ENCODE measurements at places on chromosomes 12 and 14. TPM values are rescaled to one million over a fixed set of nuclear protein-coding genes. Genes with fewer than 3 reads are reported as not detected.
A peak's percentile ranks its signal among the peaks of the same experiment; 100 is the strongest.

GRCh38 chr14:89017417-89017816, 193.0 kb downstream of the TTC8 start:
- no peak for DNase-seq
- no peak overlapping the region for H3K27ac ChIP-seq
- no peaks in the 10 kb centered on the region for H3K4me1 ChIP-seq
- H3K4me3 ChIP-seq = no peak overlapping the region
- no peaks in the 10 kb centered on the region for H3K27me3 ChIP-seq
- no peaks in the 10 kb centered on the region for H3K36me3 ChIP-seq

CATSPERB gene
- 3.0 TPM for total RNA-seq

CMKLR1 gene
- total RNA-seq = 29.1 TPM

DNA sequence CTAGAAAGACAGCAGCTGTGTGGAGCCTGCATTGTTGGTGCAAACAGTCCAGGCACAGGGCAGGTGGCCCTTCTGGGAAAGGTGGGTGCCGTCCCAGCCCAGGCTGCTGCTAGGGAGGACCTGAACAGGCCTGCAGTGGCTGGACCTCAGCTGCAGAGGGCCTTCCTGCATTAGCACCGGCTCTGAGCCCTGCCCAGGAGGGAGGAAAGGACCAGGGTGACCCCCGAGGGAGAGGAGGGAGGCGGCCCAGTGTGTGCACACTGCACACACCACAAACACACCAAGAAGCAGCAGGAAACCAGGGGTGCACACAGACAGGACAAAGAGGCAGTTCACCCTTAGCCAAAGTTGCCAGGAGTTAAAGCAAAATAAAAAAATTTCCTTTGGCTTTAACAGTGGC, 8.0 kb upstream of the PGAM5 start:
- H3K4me3 ChIP-seq = no peak overlapping the region
- H3K36me3 ChIP-seq = no peaks in the 10 kb centered on the region
- no peaks in the 10 kb centered on the region for H3K4me1 ChIP-seq
- H3K27me3 ChIP-seq = no peaks in the 10 kb centered on the region

MANSC1 gene
- total RNA-seq = 26.4 TPM

GRCh38 chr12:92140896-92141536, 4.6 kb downstream of the BTG1 start:
- DNase-seq = no peak
- peaks cover 35% of the 10 kb centered on the region for H3K36me3 ChIP-seq
- peak overlapping the region; percentile 73 for H3K4me3 ChIP-seq

GRCh38 chr14:76002383-76002782, 16.8 kb downstream of the IFT43 start:
- H3K4me1 ChIP-seq = no peaks in the 10 kb centered on the region
- no peak overlapping the region for H3K27ac ChIP-seq
- peaks cover 48% of the 10 kb centered on the region for H3K36me3 ChIP-seq
- H3K27me3 ChIP-seq = no peaks in the 10 kb centered on the region

GRCh38 chr12:38689195-38689594, 216.2 kb downstream of the CPNE8 start:
- H3K27me3 ChIP-seq = no peaks in the 10 kb centered on the region
- no peaks in the 10 kb centered on the region for H3K4me1 ChIP-seq
- no peak for DNase-seq

GRCh38 chr12:113740699-113741098, 225.4 kb downstream of the RBM19 start:
- no peak for DNase-seq
- H3K4me3 ChIP-seq = no peak overlapping the region
- H3K27me3 ChIP-seq = no peaks in the 10 kb centered on the region
- no peak overlapping the region for H3K27ac ChIP-seq

GRCh38 chr12:40171501-40171900, 53.3 kb upstream of the LRRK2 start:
- no peak overlapping the region for H3K4me3 ChIP-seq
- no peak for DNase-seq
- H3K27ac ChIP-seq = no peak overlapping the region
- no peaks in the 10 kb centered on the region for H3K27me3 ChIP-seq
- no peaks in the 10 kb centered on the region for H3K4me1 ChIP-seq

DNA sequence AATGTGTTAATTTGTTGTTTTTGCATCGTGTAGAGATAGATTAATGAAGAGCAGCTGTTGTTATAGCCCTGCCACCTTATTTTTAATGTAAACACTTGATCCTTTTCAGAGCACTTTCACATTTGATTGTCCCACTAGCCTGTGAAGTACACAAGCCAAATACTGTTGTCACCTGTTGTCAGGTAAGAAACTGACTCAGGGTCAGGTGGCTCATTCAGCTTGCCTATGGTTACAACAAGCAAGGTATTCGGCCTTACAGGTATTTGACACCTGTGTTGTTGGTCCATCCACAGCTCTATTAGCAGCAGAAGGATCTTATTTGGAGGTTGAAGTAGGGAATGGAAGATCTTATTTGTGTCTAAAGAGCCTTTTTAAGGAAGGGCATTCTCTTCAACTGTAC, 108.9 kb downstream of the GPR135 start:
- DNase-seq = no peak
- peaks cover 40% of the 10 kb centered on the region for H3K4me1 ChIP-seq
- H3K27me3 ChIP-seq = no peaks in the 10 kb centered on the region
- peaks cover 46% of the 10 kb centered on the region for H3K36me3 ChIP-seq

ADAMTS20 gene
- total RNA-seq = not detected

RALGAPA1 gene
- 58.9 TPM for total RNA-seq

GRCh38 chr12:71787580-71787979, 32.9 kb downstream of the RAB21 start:
- peaks cover 64% of the 10 kb centered on the region for H3K36me3 ChIP-seq
- H3K4me3 ChIP-seq = no peak overlapping the region
- H3K27me3 ChIP-seq = no peaks in the 10 kb centered on the region
- peak overlapping the region; percentile 27 for H3K27ac ChIP-seq
- peaks cover 4% of the 10 kb centered on the region for H3K4me1 ChIP-seq

OR2AP1 gene
- not detected for total RNA-seq

DNA sequence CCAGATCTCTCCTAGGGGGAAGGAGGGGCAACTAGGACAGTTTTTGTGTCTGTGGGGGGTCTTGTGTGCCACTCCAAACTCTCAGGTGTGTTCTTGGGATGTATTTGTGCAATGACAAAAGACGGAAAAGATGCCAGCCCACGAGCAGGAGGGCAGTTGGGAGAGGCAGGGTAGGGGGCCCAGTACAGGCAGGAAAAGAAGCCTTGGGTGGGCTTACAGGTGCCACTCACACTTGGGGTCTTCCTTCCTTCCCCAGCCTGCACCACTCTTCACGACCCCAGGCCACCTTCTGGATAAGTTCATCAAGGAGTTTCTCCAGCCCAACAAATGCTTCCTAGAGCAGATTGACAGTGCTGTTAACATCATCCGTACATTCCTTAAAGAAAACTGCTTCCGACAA, 24.4 kb downstream of the OAS2 start:
- H3K36me3 ChIP-seq = peaks cover 51% of the 10 kb centered on the region
- no peak for DNase-seq
- no peaks in the 10 kb centered on the region for H3K27me3 ChIP-seq
- no peak overlapping the region for H3K27ac ChIP-seq
- no peaks in the 10 kb centered on the region for H3K4me1 ChIP-seq

- H3K4me1 ChIP-seq = peaks cover 5% of the 10 kb centered on the region
- H3K4me3 ChIP-seq = no peak overlapping the region
- no peaks in the 10 kb centered on the region for H3K36me3 ChIP-seq
- DNase-seq = no peak
- H3K27ac ChIP-seq = no peak overlapping the region
- H3K27me3 ChIP-seq = no peaks in the 10 kb centered on the region
Observed at GRCh38 chr12:122187466-122187865, 4.5 kb downstream of the LRRC43 start.

- H3K27ac ChIP-seq = no peak overlapping the region
- H3K4me3 ChIP-seq = no peak overlapping the region
- no peaks in the 10 kb centered on the region for H3K36me3 ChIP-seq
- DNase-seq = no peak
- H3K4me1 ChIP-seq = no peaks in the 10 kb centered on the region
Observed at GRCh38 chr12:111249018-111249370, 119.9 kb downstream of the PHETA1 start.

GPX2 gene
- total RNA-seq = 0.69 TPM

GRCh38 chr14:58638231-58639197, 752 bp downstream of the DACT1 start:
- peak; percentile 70 for DNase-seq
- H3K36me3 ChIP-seq = peaks cover 7% of the 10 kb centered on the region
- H3K4me3 ChIP-seq = peak overlapping the region; percentile 67
- peaks cover 16% of the 10 kb centered on the region for H3K4me1 ChIP-seq

SCNN1A gene
- total RNA-seq = 199 TPM

DNA sequence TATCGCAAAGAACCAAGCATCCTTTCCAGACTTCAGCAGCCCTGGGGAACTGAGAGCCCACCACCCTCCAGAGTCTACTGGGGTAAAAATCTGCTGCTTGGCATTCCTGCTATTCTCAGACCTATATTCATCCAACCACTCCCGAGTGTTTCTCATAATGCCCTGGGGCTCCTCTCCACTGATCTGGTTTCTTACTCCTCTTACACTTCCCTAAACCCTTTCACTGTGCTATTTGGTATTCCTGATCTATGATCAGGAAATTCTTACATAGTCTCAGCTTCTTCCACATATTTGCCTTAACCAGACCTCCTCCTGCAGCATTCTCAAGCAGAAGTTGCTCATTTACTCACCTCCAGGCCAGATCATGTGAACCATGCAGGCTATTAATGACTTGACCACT, 82.4 kb downstream of the SYT10 start:
- no peaks in the 10 kb centered on the region for H3K27me3 ChIP-seq
- no peak overlapping the region for H3K27ac ChIP-seq
- DNase-seq = no peak
- no peak overlapping the region for H3K4me3 ChIP-seq
- H3K4me1 ChIP-seq = no peaks in the 10 kb centered on the region
- no peaks in the 10 kb centered on the region for H3K36me3 ChIP-seq

GRCh38 chr12:581746-582145, 81.5 kb downstream of the NINJ2 start:
- no peak for DNase-seq
- no peaks in the 10 kb centered on the region for H3K27me3 ChIP-seq
- H3K4me1 ChIP-seq = peaks cover 4% of the 10 kb centered on the region
- no peak overlapping the region for H3K4me3 ChIP-seq
- no peak overlapping the region for H3K27ac ChIP-seq
- no peaks in the 10 kb centered on the region for H3K36me3 ChIP-seq

MGAT4C gene
- total RNA-seq = 0.67 TPM

DNA sequence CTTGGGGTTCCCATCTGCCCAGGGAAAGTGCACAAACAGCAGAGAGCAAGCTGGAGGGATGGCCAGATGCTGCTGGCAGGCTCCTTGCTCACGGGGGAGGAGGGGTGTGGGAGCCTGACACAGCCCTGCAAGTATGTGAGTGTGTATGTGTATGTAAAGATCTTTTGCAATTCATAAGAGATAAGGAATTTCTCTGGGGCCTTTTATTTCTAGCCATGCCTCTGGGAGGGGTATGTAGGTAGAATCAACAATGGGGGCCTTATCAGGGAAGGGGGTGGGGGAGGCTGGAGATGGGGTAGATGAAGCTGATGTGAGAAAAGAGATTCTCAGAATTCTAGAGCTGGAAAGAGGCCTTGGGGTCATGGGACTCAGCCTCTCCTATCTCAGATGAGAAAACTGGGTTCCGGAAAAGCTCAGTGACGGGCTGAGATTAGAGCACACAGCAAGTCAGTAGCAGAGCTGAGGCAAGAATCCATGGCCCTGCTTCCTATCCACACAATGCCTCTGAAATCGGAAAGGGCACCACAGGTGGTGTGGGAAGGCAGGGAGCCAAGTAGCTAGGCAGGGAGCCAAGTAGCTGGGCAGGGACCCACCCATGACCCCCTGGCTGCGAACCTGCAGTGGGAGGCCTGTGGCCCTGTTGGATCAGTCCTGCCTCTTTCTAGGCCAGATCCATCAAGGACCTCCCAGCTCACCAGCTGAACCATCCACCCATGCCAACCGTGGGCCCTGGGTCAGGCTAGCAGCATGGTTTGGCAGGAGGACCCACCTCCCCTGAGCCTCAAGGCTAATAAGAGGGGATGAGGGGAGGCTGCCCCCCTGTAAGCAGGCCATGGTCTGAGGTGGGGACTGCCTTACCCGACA, 54.7 kb downstream of the PLEKHG3 start:
- H3K4me3 ChIP-seq = no peak overlapping the region
- DNase-seq = no peak
- H3K27me3 ChIP-seq = no peaks in the 10 kb centered on the region
- H3K27ac ChIP-seq = peak overlapping the region; percentile 42

DNA sequence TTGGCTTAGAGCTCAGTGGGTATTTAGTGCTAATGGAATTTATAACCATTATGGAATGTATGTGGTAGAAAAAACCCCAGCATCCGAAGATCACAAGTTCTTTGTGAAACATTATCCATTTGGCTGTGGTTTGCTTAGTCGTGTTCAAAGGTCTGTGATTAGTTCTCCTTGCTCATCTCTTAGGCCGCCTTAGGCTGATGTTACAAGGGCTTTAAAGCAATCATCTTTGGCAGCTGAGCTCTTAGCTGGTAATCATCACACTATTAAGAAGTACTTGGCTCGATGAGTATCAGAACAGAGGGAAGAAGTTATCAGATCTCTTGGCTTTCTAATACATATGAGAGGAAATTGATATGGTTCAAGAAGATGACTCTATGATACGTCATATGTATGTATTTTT, 124.1 kb upstream of the E2F7 start:
- no peak overlapping the region for H3K4me3 ChIP-seq
- no peaks in the 10 kb centered on the region for H3K4me1 ChIP-seq
- no peak for DNase-seq
- no peaks in the 10 kb centered on the region for H3K36me3 ChIP-seq
- H3K27ac ChIP-seq = no peak overlapping the region

DNA sequence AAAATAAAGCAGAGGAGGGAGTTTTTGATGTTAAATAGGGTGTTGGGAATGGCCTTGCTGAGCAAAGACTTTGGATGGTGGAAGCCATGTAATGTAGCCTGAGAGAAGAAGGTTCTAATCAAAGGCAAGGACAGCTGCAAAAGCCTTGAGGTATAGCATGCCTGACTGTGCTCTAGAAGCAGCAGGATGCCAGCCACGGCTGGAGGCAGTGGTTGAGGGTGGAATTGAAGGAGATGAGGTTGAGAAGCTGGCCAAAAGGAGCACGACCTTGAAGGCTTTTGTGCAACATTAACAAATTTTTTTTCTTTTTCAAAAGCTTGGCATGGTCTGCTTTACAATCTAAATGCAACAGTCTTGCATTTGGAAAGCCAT, 42.3 kb upstream of the CSRP2 start:
- no peak for DNase-seq
- H3K4me3 ChIP-seq = no peak overlapping the region
- H3K27me3 ChIP-seq = no peaks in the 10 kb centered on the region

- H3K36me3 ChIP-seq = peaks cover 9% of the 10 kb centered on the region
- H3K27me3 ChIP-seq = no peaks in the 10 kb centered on the region
- H3K4me3 ChIP-seq = no peak overlapping the region
Observed at GRCh38 chr12:54390176-54390667, 5.7 kb upstream of the ZNF385A start.

TMTC3 gene
- total RNA-seq = 23.5 TPM

DNA sequence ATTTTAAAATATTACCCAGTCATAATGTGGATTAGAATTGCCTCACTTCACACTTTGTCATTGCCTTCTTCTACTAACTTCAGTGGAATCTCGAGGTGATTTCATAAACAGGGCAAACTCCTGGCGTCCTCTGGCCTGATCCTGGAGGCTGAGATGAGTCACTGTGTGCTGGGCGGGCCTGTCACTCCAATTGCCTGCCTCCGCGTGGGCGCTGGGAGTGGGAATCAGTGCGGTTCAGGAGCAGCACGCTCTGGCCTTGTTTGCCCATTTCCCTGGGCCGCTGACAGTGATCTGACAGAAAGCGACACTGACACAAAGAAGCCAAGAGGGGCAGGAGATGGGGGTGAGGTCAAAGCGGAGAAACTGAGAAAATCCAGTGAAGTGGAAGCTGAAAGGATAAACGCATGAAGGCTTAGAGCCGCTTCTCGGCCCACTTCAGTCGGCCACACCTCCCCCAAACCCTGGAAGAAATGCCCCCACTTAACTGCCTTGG, 29.7 kb downstream of the LGR5 start:
- H3K4me3 ChIP-seq = no peak overlapping the region
- no peaks in the 10 kb centered on the region for H3K36me3 ChIP-seq
- DNase-seq = no peak

All from upper lobe of right lung (tissue), 1 donor.